ENCODE measurements at places on chromosomes 13 and 19. TPM values are rescaled to one million over a fixed set of nuclear protein-coding genes. Genes with fewer than 3 reads are reported as not detected.

GRCh38 chr13:25847145-25847544 is 204.7 kb downstream of the SHISA2 start:
- H3K36me3 ChIP-seq, result no peaks in the 10 kb centered on the region
- H3K4me3 ChIP-seq, result no peak overlapping the region
- H3K27me3 ChIP-seq, result no peaks in the 10 kb centered on the region
- H3K4me1 ChIP-seq, result no peaks in the 10 kb centered on the region

- no peaks in the 10 kb centered on the region for H3K27me3 ChIP-seq
- no peak overlapping the region for H3K4me3 ChIP-seq
- peak overlapping the region; percentile 68 for H3K27ac ChIP-seq
- peak; percentile 66 for DNase-seq
- H3K36me3 ChIP-seq, result peaks cover 83% of the 10 kb centered on the region
Observed at GRCh38 chr19:3441089-3441985, 39.0 kb downstream of the SMIM24 start.

GRCh38 chr19:19491321-19492025 is 23.9 kb downstream of the TSSK6 start:
- H3K36me3 ChIP-seq, result peaks cover 17% of the 10 kb centered on the region
- DNase-seq, result no peak
- H3K4me3 ChIP-seq, result no peak overlapping the region

DNA sequence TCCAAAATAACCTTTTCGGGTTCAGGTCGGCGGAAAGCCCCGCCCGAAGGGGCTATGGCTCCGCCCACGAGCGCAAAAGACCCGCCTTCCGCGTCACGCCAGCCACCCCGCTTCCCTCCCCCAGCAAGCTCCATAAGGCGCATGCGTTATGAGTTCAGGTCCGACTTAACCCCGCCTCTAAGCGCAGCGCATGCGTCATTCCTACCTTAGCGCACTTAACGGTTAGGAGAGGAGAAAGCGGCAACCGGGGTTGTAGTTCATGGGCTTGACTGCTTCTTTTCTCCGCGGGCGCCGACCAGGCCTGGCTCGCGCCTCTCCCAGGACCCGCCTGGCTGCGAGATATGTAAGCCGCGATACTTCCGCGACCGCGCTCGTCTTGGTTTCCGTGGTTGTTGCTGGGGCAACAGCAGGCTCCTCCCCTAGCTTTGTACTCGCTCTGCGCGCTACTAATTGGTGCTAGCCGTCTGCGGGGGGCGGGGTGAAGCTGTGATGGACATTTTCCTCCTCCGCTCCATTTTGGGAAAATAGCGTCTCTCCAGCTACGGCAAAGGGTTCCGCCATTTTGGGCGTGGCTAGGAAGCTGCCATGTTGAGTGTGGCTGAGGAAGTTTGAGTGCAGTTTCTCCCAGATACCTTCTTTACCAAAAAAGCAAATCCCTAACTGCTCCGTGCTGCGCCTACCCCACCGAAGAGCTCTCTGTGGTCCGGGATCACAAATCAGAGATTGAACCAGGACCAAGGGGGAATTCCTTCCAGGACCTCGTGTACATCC is at the start of gene B9D2:
TSS of gene B9D2 (minus strand) at position 397 of the 771 bp plus-strand sequence. CDS start 630 bp downstream, outside the sequence.
- H3K4me3 ChIP-seq, result peak within 1 kb of the TSS; percentile 78
- no peaks in the 10 kb centered on the region for H3K36me3 ChIP-seq
- H3K27me3 ChIP-seq, result no peaks in the 10 kb centered on the region
- DNase-seq, result peak; percentile 99
- no peaks in the 10 kb centered on the region for H3K4me1 ChIP-seq
- H3K27ac ChIP-seq, result peak within 1 kb of the TSS; percentile 98

- no peaks in the 10 kb centered on the region for H3K4me1 ChIP-seq
- H3K27me3 ChIP-seq, result no peaks in the 10 kb centered on the region
- no peak for DNase-seq
- H3K4me3 ChIP-seq, result no peak overlapping the region
- H3K27ac ChIP-seq, result no peak overlapping the region
Observed at GRCh38 chr19:14502334-14503092, 6.6 kb upstream of the GIPC1 start.

- peak; percentile 89 for DNase-seq
- peaks cover 3% of the 10 kb centered on the region for H3K4me1 ChIP-seq
- peak overlapping the region; percentile 48 for H3K27ac ChIP-seq
- no peaks in the 10 kb centered on the region for H3K27me3 ChIP-seq
Observed at GRCh38 chr19:53504885-53505284, 33.1 kb upstream of the ZNF331 start.

Gene RNF225
- not detected for total RNA-seq

Gene ZNF154
- 7.6 TPM for total RNA-seq

Gene CEACAM16
- not detected for total RNA-seq

Data from sigmoid colon (tissue), 7 donors.